ENCODE measurements at places on chromosomes 3 and 15.

DNA sequence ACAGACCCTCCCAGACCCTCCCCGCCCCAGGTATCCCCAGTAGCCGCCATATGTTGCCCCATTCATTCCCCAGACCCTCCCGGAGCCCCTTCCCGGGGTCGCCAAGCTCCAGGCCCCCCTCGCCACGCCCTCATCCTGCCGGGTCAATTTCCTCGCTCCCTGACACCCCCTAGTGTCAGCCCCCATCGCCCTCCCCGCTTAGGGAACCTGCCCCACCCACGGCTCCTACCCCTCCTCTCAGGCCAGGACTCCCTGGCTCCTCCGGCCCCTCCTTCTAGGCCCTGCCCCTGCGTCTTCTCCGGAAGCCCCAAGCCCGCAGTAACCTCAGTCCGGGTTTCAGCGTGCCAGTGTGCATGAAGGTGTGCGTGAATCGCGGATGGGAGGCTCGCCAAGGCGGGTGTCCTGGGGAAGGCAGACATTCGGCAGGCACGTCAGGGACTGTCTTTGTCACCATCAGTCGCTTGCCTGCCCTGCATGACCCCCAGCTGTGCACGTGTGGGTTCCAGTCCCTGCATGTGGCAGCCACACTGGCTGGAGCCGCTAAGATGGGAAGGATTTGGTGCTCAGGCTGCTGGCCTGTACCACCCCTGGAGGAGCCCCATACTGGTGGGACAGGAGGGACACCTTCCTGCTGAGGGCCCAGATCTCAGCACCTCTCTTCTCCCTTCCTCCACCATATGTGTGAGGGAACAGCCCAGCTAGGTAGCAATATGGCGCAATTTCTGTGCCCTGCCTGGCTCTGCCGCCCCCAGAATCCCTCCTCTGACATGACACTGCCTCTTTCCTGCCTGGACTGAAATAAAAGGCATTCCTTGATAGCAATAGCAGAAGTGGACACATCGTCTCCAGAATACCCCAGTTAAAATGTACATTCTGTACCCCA is 693 bp downstream of the DISP2 start:
- no peak for DNase-seq

- no peak for DNase-seq
These were observed 64.2 kb downstream of the SCAPER start for GRCh38 chr15:76840830-76841460.

- DNase-seq = no peak
These were observed 86.2 kb downstream of the CMSS1 start for GRCh38 chr3:99903869-99904268.

- no peak for DNase-seq
These were observed 20.5 kb upstream of the MINDY4B start for GRCh38 chr3:150925751-150926201.

DNA sequence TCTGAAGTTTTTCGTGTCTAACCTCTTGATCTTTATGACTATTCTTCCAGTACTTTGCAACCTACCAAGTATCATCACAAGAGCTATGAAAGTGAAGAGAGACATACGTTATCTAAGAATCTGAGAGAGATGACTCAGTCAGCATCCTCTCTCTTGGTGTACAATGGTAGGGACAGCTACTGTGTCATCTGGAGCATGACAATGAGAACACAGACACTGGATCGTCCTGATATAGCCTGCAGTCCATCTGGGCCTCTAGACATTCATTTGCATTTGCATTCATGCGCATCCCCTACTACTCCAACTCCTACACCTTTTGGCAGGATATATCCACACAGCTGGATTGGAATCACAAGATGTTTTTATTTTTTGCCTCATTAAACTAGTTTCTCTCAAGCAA is 115.2 kb downstream of the PEX5L start:
- DNase-seq = no peak

- DNase-seq = no peak
These were observed 14.7 kb downstream of the PPARG start for GRCh38 chr3:12303534-12303933.

GRCh38 chr15:96750361-96750760 is 419.9 kb downstream of the NR2F2 start:
- DNase-seq = no peak

Measured in GOT3 (cell line).